ENCODE measurements at places on chromosomes 4 and X.

DNA sequence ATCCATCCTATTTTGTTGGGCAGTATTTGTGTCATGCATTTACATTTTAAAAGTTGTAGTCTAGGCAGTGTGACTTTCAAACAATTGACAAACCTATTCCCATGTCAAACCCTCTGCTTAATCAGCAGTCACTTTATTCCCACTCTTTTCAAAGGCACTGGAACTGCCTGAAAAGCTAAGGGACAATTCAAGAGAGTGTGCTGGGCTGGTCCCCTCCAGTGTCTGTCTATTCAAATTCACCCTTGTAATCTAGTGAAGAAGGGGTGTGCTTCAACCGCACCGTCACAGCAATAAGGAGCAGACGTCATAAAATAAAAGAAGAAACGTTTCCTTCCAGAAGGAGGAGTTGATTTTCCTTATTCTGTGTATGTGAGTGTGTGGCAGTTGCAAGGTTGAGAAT, 197.0 kb upstream of the MAD2L1 start:
- DNase-seq: no peak

- DNase-seq: no peak
These were observed 66.6 kb upstream of the HS3ST1 start for GRCh38 chr4:11495291-11495690.

DNA sequence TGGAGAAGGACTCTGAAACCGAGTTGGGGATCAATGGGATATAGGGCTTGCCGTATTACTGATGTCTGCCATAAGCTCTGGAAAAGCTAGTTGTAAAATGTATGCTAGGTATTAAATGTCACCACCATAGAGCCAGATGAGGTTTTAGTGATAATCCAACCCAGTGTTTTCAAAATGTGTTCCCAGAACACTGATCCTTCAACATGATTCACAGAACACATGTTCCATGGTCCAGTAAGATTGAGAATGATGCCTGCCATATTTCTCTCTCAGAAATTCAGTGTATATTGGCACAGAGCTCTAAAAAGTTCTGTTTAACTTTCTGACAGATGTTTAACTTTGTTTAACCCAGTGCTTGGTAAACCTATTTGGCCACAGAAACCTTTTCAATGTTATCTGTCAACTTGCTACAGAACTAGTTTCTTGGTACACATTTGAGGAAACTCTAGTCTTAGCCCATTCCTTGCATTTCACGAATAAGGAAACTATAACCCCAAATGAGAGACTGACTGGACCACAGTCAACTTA, 160.2 kb downstream of the PALLD start:
- DNase-seq: no peak

DNA sequence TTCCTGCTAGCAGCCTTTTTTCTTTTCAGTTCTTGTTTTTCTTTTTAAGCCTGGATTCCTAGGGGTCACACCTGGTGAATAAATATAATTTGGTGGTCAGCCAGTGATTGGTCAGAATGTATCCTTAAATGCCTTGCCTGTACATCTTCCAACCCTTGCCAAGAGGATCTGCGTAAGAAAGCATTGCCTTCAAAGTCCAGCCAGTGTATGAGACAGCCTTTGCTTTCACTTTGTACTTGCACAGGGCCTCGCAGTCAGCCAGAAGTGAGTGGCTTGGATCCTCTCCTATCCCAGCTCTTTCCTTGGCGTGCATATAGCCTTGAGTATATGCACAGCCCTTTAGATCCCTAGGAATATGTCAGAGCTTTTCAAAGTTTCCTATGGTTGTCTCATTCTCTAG, 22.2 kb downstream of the KANTR start:
- no peak for DNase-seq

DNA sequence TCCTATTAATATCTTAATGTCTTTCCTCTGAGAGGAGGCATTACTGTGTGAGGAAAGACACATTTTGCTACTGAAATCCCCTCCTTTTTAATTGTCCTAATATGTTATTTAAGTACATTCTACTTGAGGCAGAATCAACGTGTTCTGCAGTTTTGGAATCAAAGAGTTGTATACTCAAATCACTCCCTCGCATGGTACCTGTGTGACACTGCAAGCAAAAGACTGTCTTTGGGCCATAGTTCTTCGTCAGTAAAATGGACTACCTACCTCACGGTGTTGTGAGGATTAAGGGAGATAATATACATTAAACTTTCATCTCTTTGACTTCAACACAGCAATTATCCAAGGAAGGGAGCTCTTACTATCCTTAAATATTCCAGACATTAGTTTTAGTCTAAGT, 61.5 kb downstream of the TIGD2 start:
- no peak for DNase-seq

- no peak for DNase-seq
These were observed 68.8 kb upstream of the PPP1R2C start for GRCh38 chrX:42846741-42847140.

GRCh38 chrX:44723426-44723825, 120.4 kb upstream of the DUSP21 start:
- DNase-seq: no peak

Data from activated T-cell treated with anti-CD3 and anti-CD28 coated beads, Interleukin-2, amount 50 U/mL, for 1 hour (primary cell).